SK-N-DZ (cell line): ENCODE measurements at places on chromosomes 16 and 17.

GRCh38 chr17:55760643-55761355 lies 9.9 kb downstream of the PCTP start:
- DNase-seq = no peak

- DNase-seq = peak; percentile 42
These were observed 11.4 kb downstream of the DYNC1LI2 start for GRCh38 chr16:66740010-66740409.

GRCh38 chr16:59170099-59170712 lies 436.1 kb upstream of the GOT2 start:
- peak; percentile 15 for DNase-seq

- DNase-seq = no peak
These were observed 952 bp downstream of the BMERB1 start for GRCh38 chr16:15435216-15435864.

- DNase-seq = no peak
These were observed 137.5 kb downstream of the SOCS1 start for GRCh38 chr16:11118479-11118878.

GRCh38 chr16:56606476-56607108 lies 1.8 kb upstream of the MT2A start:
- DNase-seq = no peak

- no peak for DNase-seq
These were observed 17.7 kb upstream of the DOC2B start for GRCh38 chr17:199191-199604.

- DNase-seq = no peak
These were observed 45.3 kb downstream of the MPRIP start for GRCh38 chr17:17087424-17088015.

GRCh38 chr17:56159826-56160380 lies 6.6 kb downstream of the ANKFN1 start:
- no peak for DNase-seq

GRCh38 chr16:56607109-56607618 lies 1.2 kb upstream of the MT2A start:
- no peak for DNase-seq

DNA sequence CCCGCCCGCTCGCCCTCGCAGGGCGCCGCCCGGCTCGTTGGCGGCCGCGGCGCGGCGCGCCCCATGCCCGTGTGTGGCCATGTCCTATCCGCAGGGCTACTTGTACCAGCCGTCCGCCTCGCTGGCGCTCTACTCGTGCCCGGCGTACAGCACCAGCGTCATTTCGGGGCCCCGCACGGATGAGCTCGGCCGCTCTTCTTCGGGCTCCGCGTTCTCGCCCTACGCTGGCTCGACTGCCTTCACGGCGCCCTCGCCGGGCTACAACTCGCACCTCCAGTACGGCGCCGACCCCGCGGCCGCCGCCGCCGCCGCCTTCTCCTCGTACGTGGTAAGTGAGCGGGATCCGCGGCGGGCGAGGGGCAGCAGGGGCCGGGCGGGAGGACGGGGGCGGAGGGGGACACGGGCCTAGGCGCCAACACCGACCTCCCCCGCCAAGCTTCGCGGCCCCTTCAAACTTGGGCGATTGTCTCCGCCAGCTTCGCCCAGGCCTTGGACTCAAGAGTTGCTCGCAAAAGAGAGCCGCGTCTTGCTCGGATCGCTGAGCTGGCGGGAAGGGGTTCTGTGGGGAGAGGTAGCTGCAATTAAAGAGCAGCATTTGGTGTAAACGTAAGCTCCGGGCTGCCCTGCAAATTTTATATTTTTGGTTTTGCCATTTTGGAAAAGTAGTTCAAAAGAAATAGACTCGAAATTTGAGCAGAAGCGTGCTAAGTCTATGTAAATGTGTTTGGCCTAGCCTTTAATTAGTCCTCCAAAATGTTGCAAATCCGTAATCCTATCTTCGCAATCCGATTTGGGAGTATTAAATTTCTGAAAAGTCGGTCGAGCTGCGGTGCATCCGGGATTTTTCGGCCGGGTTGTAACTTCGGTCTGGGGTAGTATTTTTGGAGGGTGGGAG lies 702 bp downstream of the IRX5 start:
- DNase-seq = peak; percentile 35

DNA sequence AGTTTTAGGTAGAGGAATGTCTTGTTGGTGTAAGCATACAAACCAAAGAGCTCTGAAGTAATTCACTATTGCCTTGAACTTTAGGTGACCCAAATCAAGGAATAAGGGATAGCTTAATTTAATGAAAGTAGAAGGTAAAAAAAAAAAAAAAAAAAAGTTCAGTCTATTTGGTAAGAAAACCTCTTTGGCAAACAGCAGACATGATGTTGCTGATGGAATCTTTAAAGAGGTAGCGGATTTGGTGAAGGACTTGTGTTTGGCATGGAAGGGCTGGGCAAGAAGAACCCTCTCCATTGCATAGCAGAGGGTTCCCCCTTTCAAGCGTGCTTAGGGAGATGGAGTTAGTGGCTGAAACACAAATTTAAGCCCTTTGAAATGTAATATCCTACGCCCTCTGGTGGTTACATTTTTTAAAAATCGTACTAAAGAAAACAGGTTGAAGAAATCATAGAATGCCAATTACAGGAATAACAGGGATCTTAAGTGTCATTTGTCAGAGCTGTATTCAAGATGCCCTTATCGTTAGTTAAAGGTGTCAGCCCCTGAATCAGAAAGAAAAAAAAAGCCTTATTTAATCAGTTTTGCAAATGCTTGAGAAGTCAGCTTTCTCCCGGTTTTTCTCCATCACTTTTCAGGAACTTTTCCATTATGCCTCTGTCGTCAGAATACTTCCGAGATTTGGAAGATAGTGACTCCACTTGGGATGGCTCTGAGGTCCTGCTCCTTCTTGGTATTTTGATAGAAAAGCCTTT lies 383.1 kb downstream of the KCNJ2 start:
- DNase-seq = peak; percentile 36

- no peak for DNase-seq
These were observed 25.2 kb upstream of the HEATR6 start for GRCh38 chr17:60103957-60104356.

- DNase-seq = no peak
These were observed 11.7 kb upstream of the ANKRD40CL start for GRCh38 chr17:50778988-50779387.

DNA sequence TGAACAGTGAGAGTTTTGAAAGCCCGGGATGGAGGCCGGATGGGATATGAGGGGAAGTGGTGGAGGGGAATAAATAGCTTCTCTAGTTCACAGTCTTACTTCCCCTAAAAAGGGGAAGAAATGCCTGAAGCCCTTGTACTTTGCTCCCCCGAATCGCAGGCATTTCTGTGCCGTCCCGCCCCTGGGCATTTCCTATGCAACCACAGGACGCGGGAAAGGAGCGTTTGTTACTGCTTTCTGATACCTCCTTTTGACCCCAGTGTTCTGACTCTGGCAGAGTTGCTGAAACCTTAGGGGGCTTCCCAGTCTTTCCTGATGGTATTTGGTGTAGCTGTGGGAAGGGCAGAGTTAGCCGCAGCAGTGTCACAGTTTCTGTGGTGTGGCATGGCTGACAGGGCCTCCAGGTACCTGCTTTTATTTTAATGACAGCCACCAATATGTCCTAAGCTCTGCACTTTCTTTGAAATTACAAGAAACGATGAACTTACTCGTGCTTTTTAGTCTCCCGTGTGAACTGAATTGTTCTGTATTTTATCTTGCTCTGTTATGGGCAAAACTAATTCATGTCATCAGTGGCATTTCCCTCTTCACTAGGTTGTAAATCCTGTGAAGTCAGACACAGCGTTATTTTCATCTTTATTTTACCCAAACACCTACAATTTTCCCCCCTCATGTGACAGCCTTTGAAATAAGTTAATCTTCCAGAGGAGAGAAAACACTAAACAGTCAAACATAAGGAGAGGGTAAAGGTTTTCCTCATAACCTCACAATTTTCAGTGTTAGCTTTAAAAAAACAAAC lies 27.1 kb downstream of the USP10 start:
- DNase-seq = no peak

- DNase-seq = no peak
These were observed 15.6 kb downstream of the RFWD3 start for GRCh38 chr16:74650966-74651567.

- peak; percentile 40 for DNase-seq
These were observed 24.0 kb downstream of the RNF213 start for GRCh38 chr17:80284631-80285030.

- DNase-seq = peak; percentile 84
These were observed 17.1 kb upstream of the C17orf113 start for GRCh38 chr17:42067371-42068091.

- no peak for DNase-seq
These were observed 40.0 kb downstream of the RTN4RL1 start for GRCh38 chr17:1985093-1985492.

DNA sequence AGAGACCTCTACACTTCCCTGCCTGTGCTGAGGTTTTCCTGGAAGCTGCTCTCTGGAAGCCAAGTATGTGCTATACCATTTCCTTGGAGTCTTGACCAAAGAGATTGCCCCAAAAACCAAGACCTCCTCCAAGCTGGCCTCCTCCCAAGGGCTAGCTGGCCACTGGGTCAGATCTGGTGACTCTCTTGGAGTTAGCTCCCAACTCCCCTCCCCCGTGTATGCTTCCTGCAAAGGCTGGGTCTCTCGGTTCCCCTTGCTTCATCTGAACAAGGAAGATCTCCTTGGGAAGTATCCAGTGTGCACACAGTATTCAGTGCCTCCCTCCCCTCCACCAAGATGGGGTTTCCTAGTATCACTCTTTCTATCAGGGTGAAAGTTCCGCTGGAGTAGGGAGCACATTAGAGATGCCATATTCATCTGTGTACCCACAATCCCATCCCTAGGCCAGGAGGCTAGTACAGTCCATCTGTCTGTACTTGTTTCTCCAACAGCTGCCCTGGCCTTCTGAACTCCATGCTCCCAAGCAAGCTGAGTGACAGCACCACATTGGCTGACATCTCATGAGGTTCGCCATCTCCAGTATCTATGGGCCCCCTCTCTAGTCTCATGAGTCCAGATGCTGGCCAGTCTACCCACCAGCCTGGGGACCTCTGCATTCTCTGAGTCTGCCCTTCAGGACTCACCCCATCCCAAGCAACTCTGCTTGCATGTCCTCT lies 3.2 kb downstream of the GAS7 start:
- DNase-seq = no peak

GRCh38 chr16:73050201-73051099 lies 2.5 kb upstream of the ZFHX3 start:
- no peak for DNase-seq

GRCh38 chr17:77523540-77523939 lies 382.8 kb downstream of the SEC14L1 start:
- DNase-seq = no peak

DNA sequence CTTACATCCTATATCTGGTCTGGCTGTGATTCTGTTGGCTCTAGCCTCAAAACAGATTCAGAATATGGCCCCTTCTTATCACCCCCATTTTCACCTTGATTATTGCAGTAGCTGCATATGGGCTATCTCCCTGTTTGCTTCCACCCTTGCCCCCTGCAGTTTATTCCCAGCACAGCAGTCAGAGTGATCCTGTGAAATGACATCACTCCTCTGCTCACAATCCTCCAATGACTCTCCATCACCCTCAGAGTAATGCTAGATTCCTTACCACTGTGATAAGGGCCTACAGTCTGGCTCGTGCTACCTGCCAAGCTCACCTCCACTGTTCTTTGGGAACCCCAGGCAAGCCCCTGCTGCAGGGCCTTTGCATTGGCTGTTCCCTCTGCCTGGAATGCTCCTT lies 92.5 kb downstream of the ASIC2 start:
- DNase-seq = no peak

- peak; percentile 95 for DNase-seq
These were observed 5.6 kb downstream of the ZNF598 start for GRCh38 chr16:2003827-2004641.

GRCh38 chr17:82121246-82121645 lies 23.2 kb upstream of the FASN start:
- DNase-seq = peak; percentile 41

DNA sequence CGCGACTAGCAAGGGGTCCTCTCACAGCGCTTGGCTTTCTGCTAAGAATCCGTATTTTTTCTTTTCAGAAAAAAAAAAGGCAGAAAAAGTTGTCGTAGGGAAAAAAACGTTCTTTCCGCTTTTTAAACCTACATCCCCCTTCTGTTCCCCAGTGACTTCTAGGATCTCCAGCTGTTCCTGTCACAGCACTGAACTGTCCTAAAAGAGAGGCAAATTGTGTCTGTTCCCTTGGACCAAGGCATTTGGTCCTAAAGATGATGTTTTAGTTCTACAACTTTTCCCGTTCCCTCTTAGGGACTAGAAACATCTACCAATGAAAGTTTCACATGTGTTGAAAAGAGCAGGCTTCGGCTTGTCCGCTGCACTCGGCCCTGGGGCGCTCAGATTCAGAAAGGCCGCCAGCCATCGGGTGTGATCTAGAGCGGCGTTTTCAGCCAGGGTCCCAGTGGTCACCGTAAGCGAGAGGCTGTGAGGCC lies 100.7 kb upstream of the CHMP6 start:
- DNase-seq = no peak

DNA sequence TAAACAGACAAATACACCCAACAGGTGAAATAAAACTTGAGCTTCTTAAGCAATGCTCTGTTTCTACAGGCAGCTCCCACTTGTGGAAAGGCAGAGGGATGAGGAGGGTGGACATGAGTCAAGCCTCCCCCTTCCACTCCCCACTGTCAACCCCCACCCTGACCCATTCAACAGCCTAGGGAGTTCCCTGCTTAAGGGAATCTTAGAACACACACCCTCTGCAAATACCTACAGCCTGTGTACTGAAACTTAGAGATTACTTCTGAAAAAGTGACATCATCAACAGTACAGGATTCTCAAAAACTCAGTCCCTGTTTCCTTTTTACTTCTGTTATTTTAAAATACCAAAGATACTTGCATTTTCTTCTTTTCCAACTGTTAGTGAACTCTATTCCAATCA lies 345.4 kb downstream of the SOX9 start:
- DNase-seq = no peak

GRCh38 chr16:9082422-9082821 lies 9.0 kb upstream of the HAPSTR1 start:
- DNase-seq = no peak

DNA sequence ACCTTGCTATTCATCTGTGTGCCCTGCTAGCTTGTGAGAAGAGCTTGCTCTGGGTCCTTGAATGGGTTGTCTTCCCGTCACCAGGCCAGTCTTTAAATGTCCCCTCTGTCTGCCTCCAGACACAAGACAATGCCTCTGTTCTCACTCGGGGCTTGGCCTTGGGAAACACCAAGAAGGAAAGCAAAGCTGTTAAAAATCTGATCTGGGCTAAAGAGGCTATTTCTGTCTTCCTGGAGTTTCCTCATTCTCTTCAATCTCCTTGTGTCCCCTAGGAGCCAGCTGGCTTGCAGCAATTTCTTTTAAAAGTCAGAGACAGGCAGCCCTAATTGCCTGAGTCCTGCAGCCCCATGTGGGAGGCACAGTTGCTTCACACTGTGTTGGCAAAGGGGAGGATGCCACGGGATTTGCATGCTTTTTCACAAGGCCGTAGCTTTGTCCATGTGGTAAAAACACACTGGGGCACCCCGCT lies 2.5 kb downstream of the DNAI2 start:
- DNase-seq = no peak

GRCh38 chr17:68603027-68603426 lies 1.9 kb upstream of the FAM20A start:
- DNase-seq = no peak

GRCh38 chr17:49490276-49490675 lies 4.8 kb upstream of the NGFR start:
- no peak for DNase-seq

GRCh38 chr17:81858170-81858966 lies 2.0 kb downstream of the P4HB start:
- no peak for DNase-seq

GRCh38 chr16:11630046-11630767 lies 38.0 kb upstream of the SNN start:
- DNase-seq = no peak

GRCh38 chr16:89507214-89507833 lies 879 bp upstream of the SPG7 start:
- DNase-seq = no peak
